ENCODE measurements at places on chromosomes 12 and 14.

- no peak for DNase-seq
Measured at GRCh38 chr12:106566771-106567170, 16.0 kb upstream of the RFX4 start.

GRCh38 chr14:38074754-38075153 is 132.9 kb upstream of the SSTR1 start:
- no peak for DNase-seq

DNA sequence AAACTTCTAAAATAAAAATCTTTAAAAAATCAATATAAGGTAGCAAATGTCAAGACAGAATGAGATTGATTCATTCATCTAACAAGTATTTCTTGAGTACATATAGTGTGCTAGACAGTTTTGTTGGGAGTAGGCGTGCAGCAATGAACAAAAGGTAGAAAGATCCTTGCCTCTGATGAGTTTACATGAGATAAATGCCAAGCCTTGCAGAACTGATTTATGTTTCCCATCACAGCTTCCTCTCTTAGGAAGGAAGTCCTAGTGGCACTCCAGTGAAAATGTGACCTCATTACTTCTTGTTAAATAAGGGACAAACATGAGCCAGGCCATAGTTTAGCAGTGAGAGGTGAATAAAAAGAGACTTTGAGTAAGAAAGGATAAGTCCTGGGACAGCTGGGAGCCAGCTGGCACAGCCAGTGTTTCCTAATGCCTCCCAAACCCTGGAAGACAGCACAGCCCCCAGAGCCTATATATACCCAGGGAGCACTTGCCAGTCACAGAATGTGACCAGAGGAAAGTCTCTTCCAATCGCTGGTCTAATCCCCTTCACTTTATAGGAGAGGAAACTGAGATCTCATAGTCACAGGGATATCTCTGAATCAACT is 4.7 kb upstream of the COCH start:
- no peak for DNase-seq

- DNase-seq = peak; percentile 14
Measured at GRCh38 chr14:24959791-24960331, 90.1 kb downstream of the STXBP6 start.

DNA sequence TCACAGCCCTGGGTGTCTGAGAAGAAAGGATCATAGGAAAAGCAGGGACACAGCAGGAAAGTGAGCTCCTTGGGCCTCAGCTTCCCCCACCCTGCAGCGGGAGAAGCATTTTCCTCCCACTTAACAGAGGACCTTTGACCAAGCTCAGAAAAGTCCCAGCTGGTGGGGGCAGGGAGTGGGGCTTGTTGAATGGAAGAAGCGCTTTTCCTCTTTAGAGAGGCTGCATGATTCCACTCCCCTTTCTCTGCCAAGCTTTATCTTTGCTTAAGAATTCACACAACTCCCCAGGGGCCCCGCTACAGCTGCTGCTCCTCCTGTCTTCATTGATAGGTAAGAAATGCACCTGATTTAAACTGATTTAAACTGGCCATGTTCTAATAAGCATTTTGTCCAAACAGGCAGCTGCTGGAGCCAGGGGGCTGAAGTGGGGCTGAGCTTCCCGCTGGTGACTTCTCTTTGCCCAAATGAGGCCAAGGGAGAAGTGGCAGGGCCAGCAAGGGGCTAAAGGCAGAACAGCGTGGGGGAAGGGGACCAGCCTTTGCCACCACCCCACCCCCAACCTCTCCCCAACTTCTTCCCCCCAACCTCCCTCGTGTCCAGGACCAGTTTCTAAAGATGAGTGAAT is 1.7 kb upstream of the PAPLN start:
- DNase-seq = no peak

All from NAMALWA (cell line).